Activated T-cell treated with anti-CD3 and anti-CD28 coated beads for 24 hours (primary cell): ENCODE measurements at places on chromosomes 5 and 9.
A peak's percentile ranks its signal among the peaks of the same experiment; 100 is the strongest.

GRCh38 chr9:136192289-136193126 lies 12.4 kb downstream of the LHX3 start:
- no peak for DNase-seq

DNA sequence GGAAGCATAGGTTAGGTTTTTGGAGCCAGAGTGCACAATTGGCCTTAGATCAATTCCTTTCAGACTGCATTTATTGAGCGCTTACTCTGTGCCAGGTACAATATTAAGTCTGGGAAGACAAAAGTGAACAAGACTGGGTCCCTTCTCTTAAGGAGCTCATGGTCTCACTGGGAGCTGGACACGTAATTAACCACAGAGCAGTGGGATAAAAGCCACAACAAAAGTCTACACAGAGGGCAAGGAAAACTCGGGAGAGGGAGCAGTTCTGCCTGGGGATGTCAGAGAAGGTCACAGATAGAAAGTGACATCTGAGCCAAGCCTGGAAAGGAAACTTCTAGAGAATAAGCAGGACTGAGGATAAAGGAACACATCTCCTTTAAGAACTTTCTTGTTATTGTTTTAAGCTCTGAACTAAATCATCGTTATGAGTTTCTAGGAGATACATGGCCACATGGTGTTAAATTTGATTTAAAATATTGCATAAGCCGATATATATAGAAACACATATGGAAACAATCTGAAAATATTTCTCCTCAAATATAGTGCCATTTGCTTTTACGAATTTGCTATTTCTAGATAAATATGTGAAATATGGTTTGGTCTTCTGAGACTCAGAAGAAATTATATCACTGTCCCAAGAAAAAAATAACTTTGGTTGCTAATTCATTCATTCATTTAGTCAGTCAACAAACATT lies 40.1 kb upstream of the PDE8B start:
- no peak for DNase-seq

DNA sequence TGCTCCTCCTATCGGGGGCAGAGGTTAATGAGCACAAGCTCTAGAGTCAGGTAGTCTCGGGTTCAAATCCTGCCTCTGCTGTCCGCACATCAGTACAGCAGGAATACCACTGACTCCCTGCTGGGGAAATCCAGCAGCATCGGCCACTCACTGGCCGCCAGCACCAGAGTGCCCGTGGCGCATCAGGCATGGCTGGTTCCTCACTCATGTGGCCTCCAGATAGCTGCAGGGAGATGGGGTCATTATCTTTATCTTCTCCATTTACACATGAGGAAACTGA lies 137.6 kb upstream of the COL5A1 start:
- DNase-seq = no peak

DNA sequence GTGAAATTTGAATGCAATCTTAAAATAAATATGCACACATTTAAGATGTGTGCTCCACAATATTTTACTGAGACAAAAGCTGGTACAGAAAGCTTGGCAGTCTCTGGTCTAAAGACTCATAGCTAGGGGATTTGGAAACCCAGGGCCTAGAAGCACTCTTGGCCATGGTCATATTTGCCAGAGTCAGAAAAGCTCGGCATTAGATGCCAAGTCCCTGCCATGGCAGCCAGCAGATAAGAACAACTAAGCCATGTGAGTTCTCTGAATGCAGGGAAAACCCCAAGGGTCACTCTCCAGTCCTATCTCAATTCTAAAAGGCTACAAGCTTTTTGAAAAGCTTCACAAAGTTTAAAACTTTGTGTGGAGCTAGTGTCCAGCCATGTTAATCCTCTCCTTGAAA lies 119.5 kb downstream of the FAM114A2 start:
- DNase-seq = no peak

- no peak for DNase-seq
Measured at GRCh38 chr5:83099445-83099844, 22.1 kb downstream of the XRCC4 start.

DNA sequence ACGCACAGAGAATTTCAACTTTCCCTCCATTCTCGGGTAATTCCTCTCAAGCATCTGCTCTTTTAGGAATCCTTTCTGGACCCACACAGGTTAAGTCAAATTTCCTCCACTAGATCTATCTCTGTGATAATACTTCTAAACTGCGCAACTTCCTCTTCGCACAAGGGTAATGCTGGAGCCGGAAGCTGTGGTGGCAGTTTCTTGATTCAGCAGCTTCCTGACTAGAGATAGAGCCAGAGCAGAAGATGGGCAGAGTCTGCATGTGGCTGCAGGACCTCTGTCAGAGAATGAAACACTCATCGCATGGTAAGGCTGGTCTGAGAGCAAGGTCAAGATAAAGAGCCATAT lies 11.1 kb upstream of the CDC42SE2 start:
- DNase-seq = peak; percentile 65

- no peak for DNase-seq
Measured at GRCh38 chr5:31213257-31213656, 19.8 kb downstream of the CDH6 start.

DNA sequence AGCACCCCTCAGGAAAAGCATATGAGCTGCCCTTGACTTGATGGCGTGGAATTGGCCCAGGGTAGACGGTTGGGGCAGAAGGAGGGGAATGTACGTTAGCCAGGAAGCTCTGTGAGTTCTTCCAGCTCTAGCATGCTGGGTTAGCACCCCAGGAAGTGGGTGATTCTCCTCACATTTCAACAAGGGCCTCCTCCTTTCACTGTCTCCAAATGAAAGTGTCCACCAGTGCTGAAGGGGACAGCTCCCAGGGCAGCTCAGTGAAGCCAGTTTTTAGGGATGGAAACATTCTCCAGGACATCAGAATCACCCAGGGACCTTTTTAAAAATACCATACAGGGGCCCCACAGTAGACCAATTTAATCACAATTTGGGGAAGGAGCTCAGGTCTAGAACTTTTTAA lies 17.2 kb upstream of the AFAP1L1 start:
- no peak for DNase-seq
